ENCODE measurements at places on chromosomes 16 and 17. TPM values are rescaled to one million over a fixed set of nuclear protein-coding genes. Genes with fewer than 3 reads are reported as not detected.
A peak's percentile ranks its signal among the peaks of the same experiment; 100 is the strongest.

GRCh38 chr17:78142119-78142861 lies 3.9 kb upstream of the C17orf99 start:
- H3K27me3 ChIP-seq: no peaks in the 10 kb centered on the region
- no peak overlapping the region for H3K27ac ChIP-seq
- H3K36me3 ChIP-seq: no peaks in the 10 kb centered on the region
- peaks cover 42% of the 10 kb centered on the region for H3K4me1 ChIP-seq
- no peak overlapping the region for H3K4me3 ChIP-seq

- H3K4me3 ChIP-seq: no peak overlapping the region
- DNase-seq: no peak
- H3K27ac ChIP-seq: no peak overlapping the region
- no peaks in the 10 kb centered on the region for H3K27me3 ChIP-seq
- peaks cover 77% of the 10 kb centered on the region for H3K36me3 ChIP-seq
Observed at GRCh38 chr17:78403822-78404221, 25.4 kb downstream of the PGS1 start.

DNA sequence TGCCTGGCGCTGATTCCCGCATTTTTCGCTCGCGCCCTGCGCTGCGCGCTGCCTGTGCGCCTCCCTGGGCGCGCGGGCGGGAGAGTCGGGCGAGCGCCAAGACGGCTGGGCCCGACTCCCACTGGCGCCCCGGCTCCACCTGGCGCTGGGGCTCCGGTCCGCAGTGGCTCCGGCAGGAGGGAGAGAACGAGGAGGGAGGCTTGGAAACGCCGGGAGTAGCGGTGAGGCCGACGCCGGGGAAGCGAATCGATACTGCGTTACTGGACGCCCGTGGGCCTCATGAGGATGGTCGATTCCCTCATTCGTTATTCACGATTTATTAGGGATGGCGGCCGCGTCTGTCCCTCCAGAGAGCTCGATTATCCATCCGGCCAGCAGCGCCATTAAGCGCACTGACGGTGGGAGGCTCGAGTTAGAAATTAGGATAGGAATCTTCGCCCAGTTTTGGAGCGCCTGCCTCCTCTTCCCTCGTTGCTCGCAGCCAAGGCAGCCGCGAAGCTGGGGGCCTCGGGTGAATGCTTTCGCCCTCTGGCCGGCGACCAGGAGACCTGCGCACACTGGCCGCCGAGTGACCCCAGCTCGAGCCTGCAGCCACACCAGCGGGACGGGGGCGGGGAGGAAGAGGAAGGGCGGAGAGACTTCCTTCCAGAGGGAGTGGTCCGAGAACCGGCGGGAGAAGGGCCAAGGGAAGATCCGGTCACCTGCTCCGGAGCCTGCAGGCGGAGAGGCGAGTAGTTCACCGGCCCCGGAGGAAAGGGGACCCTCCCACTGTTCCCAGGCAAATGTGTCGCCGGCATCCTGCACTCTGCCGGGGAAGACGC lies 1.3 kb upstream of the PCGF2 start:
- no peaks in the 10 kb centered on the region for H3K27me3 ChIP-seq
- H3K4me3 ChIP-seq: peak overlapping the region; percentile 78

DNA sequence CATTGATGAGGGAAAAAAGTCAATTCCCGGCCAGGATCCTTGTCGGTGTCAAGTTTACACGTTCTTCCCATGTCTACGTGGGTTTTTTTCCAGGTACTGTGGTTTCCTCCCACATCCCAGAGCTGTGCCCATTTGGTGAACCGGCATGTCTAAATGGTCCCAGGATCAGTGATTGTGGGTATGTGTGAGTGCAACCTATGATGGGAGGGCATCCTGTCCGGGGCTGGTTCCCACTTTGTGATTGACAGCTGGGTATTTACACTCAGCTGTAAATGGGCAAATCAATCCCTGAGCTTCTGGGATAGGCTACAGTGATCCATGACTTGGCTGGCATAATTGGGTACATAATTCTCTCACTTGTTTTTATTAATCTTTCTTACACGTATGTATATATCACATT lies 91.2 kb upstream of the IRX6 start:
- no peaks in the 10 kb centered on the region for H3K36me3 ChIP-seq
- no peak for DNase-seq
- no peak overlapping the region for H3K27ac ChIP-seq
- H3K27me3 ChIP-seq: peaks cover 28% of the 10 kb centered on the region
- no peaks in the 10 kb centered on the region for H3K4me1 ChIP-seq

GRCh38 chr17:44314031-44314430 lies 5.6 kb downstream of the RUNDC3A start:
- H3K4me1 ChIP-seq: peaks cover 11% of the 10 kb centered on the region
- no peak overlapping the region for H3K27ac ChIP-seq
- no peak for DNase-seq
- peaks cover 83% of the 10 kb centered on the region for H3K27me3 ChIP-seq
- no peak overlapping the region for H3K4me3 ChIP-seq

- peak overlapping the region; percentile 81 for H3K27ac ChIP-seq
- peak; percentile 60 for DNase-seq
- H3K4me1 ChIP-seq: peaks cover 24% of the 10 kb centered on the region
Observed at GRCh38 chr17:81277421-81277820, 17.7 kb downstream of the SLC38A10 start.

- DNase-seq: peak; percentile 35
- peaks cover 37% of the 10 kb centered on the region for H3K36me3 ChIP-seq
- H3K27me3 ChIP-seq: no peaks in the 10 kb centered on the region
- peak overlapping the region; percentile 63 for H3K4me3 ChIP-seq
- peak overlapping the region; percentile 76 for H3K27ac ChIP-seq
- peaks cover 59% of the 10 kb centered on the region for H3K4me1 ChIP-seq
Observed at GRCh38 chr17:29571883-29572681, 3.6 kb downstream of the TP53I13 start.

DNA sequence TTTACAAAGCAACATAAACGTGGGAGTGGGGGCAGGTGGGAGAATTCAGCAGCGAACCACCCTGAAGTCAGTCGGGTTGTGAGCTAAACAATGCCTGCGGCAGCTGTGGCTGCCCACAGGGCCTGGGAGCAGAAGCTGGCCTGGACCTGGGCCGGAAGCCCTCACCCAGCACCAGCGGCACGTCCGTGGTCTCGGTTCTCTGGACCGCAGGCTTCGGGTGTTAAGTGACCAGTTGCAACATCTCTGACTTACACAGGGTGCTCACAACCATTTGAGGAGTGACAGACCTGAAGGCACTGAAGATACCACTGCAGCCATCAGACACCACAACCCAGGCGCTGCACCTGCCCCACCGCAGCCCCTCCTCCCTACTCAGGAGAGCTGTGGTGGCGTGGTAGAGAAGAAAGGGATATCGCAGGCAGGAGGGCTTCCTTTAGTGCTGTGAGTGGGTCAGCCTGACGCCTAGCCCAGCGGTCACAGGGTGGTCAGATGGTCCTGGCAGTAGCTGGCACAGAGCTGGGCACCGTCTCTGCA lies 33.8 kb downstream of the CBFA2T3 start:
- H3K4me1 ChIP-seq: peaks cover 34% of the 10 kb centered on the region
- no peak overlapping the region for H3K27ac ChIP-seq
- H3K4me3 ChIP-seq: no peak overlapping the region

DNA sequence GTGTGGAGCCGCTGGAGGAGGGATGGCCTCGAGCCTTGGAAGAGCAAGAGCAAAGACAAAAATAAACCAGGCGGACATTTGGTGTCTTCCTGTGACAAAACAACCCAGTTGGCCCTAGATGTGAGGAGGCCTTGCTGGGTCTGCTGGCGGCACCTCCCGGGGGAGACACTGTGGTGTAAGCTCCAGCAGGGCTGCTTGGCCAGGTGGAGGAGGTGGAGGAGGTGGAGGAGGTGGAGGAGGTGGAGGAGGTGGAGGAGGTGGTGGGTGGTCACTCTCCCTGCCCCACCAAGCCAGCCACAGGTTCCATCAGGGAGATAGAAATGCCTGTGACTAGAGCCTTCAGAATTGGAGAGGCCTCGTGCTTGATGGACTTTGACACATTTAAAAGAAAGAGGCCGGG lies 32.1 kb downstream of the DBNDD1 start:
- H3K4me1 ChIP-seq: no peaks in the 10 kb centered on the region
- no peak overlapping the region for H3K27ac ChIP-seq
- no peak overlapping the region for H3K4me3 ChIP-seq

DNA sequence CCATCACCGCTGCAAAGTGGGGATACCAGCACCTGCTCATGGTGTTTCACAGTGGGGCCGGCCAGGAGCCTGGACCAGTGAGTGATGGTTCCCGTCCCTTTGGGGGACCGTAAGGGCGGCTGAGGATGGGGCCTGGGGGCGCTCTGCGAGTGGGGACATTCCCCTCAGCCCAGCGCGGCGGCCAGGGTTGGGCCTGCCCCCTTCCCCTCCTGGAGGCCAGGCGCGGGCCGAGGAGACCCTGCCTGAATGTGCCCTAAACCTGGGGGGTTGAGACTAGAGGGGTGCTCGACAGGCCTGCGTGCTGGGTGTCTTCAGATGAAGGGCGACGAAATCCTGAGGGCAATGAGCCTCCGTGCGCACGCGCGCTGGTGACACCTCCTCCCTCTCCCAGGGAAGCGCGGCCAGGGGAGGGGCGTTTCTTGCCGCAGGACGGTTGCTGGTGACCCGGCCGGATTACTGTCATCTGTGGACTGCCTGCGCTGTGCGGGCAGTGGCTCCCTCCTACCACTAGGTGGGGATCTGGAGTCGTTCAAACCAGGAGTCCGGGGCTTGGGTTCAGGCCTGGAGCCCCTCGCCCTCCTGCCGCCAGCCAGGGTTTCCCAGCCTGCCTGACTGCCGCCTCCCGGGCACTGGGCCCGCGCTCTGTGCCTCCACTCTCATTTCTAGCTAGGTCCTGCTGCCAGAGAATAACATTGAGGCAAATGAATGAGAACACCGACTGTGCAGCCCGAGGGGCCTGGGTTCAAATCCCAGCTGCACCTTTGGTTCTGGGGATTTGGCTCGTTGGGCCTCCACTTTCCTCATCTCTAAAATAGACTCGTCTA lies 17.1 kb downstream of the TBX2 start:
- peak overlapping the region; percentile 69 for H3K27ac ChIP-seq
- peak overlapping the region; percentile 55 for H3K4me3 ChIP-seq
- peaks cover 29% of the 10 kb centered on the region for H3K27me3 ChIP-seq
- no peaks in the 10 kb centered on the region for H3K36me3 ChIP-seq
- DNase-seq: peak; percentile 90

DNA sequence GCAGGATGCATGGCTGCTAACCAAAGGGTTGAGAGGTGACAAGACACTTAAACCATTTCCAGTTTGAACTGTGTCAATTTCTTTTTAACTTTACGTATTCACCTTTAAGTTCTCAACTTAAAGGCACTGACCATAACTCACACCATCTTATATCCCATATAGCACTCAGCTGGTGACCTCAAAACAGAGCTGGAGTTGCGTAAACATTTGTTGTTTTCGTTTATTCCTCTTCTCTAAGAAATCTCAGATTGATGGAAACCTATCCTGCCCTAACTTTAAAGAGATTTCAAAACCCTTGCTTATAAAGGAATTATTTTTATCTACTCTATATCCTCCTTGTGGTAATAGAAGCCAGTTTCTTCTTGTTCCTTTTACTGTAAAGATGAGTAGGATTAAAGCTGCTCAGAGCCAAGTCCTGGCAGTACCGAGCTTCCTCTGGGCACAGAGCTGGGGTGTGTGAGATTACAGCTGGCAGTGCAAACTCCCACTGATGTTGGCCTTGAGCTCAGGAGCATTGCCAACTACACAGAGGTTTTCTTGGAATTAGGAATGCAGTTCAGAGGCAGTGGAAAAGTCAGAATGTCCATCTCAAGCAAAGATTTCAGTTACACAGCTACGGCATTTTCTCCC lies 1.3 kb downstream of the KCTD2 start:
- DNase-seq: no peak
- peaks cover 49% of the 10 kb centered on the region for H3K4me1 ChIP-seq
- H3K36me3 ChIP-seq: peaks cover 27% of the 10 kb centered on the region
- H3K4me3 ChIP-seq: peak overlapping the region; percentile 99

- no peaks in the 10 kb centered on the region for H3K4me1 ChIP-seq
- H3K27me3 ChIP-seq: no peaks in the 10 kb centered on the region
- no peak for DNase-seq
- no peaks in the 10 kb centered on the region for H3K36me3 ChIP-seq
- no peak overlapping the region for H3K27ac ChIP-seq
Observed at GRCh38 chr17:63099425-63099824, 133.4 kb downstream of the TANC2 start.

- no peak overlapping the region for H3K27ac ChIP-seq
- DNase-seq: no peak
- peaks cover 18% of the 10 kb centered on the region for H3K4me1 ChIP-seq
- H3K27me3 ChIP-seq: no peaks in the 10 kb centered on the region
- peaks cover 72% of the 10 kb centered on the region for H3K36me3 ChIP-seq
- H3K4me3 ChIP-seq: no peak overlapping the region
Observed at GRCh38 chr16:30888856-30889499, 4.9 kb downstream of the BCL7C start.

- H3K27ac ChIP-seq: peak overlapping the region; percentile 48
- H3K36me3 ChIP-seq: peaks cover 80% of the 10 kb centered on the region
- H3K4me3 ChIP-seq: no peak overlapping the region
- peaks cover 92% of the 10 kb centered on the region for H3K4me1 ChIP-seq
- H3K27me3 ChIP-seq: no peaks in the 10 kb centered on the region
Observed at GRCh38 chr16:75570396-75571065, 4.4 kb downstream of the GABARAPL2 start.

DNA sequence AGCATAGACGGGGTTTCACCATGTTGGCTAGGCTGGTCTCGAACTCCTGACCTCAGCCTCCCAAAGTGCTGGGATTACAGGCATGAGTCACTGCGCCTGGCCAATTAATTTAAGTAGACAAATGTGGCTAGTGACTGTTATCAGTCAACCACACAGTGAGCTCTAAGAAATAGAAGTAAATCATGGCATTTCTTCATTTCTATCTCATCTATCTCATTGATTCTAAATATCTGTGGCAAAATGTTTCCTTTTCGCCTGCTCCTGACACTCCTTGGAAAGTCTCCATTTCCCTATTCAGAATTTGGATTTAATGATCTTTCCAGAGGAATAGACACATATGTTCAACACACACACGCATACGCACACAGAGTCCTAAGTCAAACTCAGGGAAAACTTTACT lies 81.3 kb downstream of the HIC1 start:
- H3K27me3 ChIP-seq: no peaks in the 10 kb centered on the region
- no peaks in the 10 kb centered on the region for H3K36me3 ChIP-seq
- no peak overlapping the region for H3K27ac ChIP-seq

DNA sequence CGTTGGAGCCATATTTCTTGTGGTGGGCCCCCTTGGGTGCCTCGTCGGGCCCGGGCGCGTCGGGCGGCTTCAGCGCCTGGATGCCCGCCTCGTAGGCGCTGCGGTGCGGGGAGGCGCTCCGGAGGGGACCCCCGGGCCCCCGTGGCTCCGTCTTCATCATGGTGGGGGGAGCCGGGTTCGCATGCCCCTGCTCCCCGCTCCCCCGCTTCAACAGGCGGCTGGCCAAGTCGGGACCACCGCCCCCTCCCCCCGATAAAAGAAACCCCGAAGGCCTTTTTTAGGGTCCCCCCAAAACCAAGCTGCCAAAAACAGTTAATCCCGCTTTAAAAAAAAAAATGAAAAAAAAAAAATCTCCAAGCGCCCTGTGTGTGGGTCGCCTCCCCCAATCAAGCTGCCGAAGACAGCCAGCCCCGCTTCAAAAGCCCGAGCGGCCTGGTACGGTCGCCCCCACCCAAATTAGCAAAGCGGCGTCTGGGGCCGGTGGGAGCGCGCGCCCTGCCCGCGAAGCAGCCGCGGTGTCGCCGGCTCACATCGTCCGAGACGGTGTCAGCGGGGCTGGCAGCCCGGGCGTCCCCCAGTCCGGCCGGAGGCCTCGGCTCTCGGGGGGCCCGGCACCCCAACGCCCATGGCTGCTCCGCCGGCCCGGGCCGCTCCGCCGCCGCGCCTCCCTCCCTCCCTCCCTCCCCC lies at the start of gene PPP1R9B:
PPP1R9B (minus strand) TSS at position 324 of the 687 bp plus-strand sequence; CDS start at position 160, 164 bp downstream.
- H3K27ac ChIP-seq: peak within 1 kb of the TSS; percentile 98
- no peaks in the 10 kb centered on the region for H3K36me3 ChIP-seq
- H3K27me3 ChIP-seq: no peaks in the 10 kb centered on the region
- H3K4me1 ChIP-seq: peaks cover 98% of the 10 kb centered on the region
- H3K4me3 ChIP-seq: peak within 1 kb of the TSS; percentile 98

The IKZF3 gene
- total RNA-seq: 0.16 TPM

The HOXB1 gene
- not detected for total RNA-seq

The TBC1D3C gene
- total RNA-seq: not detected

The KRTAP17-1 gene
- total RNA-seq: not detected

The QPRT gene
- total RNA-seq: 20.8 TPM

The TMC5 gene
- total RNA-seq: 0.38 TPM

The IRX6 gene
- 13.0 TPM for total RNA-seq

All from left ventricle myocardium inferior (tissue), 1 donor.